ENCODE measurements at places on chromosomes 2 and 18.

DNA sequence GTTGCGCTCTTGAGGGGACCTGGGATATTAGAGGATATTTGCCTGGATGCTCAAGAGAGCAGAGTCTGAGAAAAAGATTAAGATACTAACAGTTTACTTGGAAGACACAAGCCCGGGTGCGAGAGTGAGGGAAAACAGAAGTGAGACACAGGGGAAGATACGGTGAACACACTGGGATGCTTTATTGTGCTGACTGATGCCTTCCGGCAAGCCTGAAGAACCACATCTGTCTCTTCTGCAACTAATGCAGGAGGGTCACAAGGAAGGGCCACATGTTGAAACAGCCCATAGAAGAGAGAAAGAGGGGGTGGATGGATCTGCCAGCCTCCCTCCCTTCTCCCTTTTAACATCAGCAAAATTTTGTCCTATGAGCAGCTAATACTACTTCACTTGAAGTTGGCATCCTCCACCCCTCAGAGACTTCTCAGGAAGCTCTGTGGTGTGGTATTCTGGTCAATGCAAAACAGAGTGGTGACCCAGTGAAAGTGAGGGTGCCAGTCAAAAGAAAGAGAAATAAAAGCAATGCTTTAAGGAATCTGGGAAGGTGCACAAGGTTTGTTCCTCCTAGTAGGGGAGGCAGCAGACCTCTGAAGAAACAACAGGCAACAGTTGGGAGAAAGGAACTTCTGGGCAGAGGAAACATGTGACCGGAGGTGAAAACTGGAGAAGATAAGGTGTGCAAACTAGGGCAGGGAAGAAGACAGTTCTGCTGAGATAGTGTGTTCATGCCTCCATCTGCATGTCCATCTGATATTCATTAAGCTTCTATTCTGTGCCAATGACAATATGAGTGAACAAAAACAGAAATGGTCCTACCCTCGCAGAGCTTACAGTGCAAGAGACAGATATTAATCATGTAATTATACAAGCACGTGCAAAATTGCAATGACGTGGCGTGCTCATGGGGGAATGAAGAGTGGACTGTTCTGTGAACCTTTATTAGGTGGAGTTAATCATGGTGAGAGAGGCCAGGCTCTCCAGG is 107.1 kb downstream of the LYPD6B start:
- DNase-seq, result no peak

GRCh38 chr2:156343940-156344301 is 11.4 kb upstream of the NR4A2 start:
- DNase-seq, result no peak

DNA sequence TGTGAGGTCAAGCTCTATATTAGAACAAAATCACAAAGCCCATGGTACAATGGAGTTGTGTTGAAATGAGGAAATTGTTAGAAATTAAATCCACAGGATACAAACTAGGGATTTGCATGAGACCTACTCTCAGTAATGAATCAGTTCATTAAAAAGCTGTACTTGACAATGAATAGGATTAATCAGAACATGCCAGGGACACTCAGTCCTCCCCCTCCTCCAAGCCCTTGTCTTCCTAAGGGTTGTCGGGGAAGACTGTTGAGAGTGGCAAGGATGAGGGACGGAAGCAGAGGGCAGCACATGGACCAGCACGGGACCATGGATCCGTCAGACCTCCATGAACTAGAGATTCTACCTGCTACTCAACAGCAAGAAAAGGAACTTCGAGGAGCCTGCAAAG is 39.8 kb downstream of the SPRED2 start:
- DNase-seq, result no peak

GRCh38 chr2:45180779-45181178 is 171.5 kb upstream of the SIX2 start:
- DNase-seq, result no peak

DNA sequence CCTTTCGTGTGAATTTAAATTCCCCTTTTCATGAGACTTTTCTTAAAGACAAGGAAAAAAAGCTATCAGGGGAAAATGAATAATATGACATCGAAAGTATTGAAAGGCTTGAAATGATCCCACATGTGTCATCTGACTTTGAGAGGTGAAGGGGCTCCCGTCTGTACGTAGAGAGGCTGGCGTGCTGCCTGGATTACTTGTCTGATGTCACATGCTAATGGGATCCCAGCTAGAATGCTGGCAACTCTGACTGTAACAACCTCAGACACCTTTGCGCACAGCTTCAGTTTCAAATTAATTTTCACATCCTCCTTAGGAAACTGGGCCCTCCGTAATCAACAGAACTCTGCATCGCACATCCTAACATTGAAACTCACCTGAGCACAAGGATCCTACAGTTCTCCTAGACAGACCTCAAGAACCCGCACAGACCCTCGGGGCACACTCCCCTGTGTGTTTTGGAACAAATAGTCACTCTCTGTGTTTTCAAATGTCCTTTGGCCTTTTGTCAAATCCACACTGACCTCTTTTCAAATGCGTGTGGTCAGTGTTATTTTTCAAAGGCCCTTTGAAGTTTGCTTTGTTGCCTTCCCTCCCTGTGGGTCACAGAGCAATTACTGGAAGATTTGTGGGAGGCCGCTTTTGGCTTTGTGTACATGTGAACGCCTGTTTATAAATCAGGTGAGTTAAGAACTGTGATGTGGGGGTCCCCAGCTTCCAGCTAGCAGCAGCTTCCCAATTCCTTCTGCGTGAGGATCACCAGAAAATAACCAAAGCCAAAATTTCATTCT is 65.9 kb downstream of the IL1R2 start:
- DNase-seq, result no peak

DNA sequence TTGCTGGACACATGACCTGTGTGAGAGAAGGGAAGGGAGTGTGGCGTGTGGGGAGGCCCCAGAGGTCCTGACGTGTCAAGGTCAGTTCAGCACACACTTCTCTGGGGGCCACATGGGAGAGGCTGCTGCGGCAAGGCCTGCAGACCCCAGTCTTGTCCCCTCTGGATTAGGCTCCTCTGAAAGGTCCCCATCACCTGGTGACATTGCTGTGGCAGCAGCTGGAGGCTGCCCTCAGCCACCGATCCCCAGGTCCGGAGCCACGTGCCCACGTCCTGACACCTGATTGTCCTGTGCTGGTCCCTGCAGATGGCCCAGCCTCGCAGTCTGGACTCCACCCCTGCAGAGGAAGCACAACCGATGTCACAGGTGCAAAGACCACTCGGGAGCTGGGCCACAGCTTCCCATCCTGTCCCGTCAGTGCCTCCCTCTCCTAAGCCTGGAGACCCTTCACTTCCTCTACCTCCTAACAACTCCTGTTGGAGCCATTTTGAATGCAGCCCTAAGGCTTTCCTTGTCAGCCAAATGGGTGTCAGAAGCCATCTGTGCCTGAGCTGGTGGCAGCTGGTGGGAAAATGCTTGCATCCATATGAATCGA is 12.7 kb downstream of the TMEM177 start:
- no peak for DNase-seq
